CD4-positive, alpha-beta T cell treated with Interferon alpha-2 for 1 hour (primary cell): ENCODE measurements at places on chromosomes 11 and 22.

GRCh38 chr11:65549096-65549495, 9.1 kb downstream of the LTBP3 start:
- DNase-seq, result no peak

- no peak for DNase-seq
Measured at GRCh38 chr11:61893981-61894380, 2.6 kb upstream of the FADS3 start.

DNA sequence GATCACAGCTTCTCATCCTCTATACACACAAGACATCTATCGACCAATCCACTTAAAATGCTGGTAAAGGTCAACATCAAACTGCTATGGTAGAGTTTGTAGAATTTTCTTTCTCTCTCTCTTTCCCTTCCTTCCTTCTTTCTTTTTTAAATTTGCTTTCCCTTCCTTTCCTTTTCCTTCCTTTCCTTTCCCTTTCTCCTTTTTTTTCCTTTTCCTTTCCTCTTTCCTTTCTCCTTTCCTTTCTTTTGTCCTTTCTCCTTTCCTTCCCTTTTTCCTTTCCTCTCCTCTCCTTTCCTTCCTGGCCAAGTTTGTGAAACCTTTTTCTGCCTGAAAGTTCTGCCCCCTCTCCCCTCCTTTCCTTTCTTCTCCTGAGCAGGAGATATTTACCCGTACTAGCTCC, 3.1 kb downstream of the C11orf97 start:
- DNase-seq, result no peak

- DNase-seq, result no peak
Measured at GRCh38 chr11:102575012-102575411, 44.5 kb upstream of the MMP7 start.

DNA sequence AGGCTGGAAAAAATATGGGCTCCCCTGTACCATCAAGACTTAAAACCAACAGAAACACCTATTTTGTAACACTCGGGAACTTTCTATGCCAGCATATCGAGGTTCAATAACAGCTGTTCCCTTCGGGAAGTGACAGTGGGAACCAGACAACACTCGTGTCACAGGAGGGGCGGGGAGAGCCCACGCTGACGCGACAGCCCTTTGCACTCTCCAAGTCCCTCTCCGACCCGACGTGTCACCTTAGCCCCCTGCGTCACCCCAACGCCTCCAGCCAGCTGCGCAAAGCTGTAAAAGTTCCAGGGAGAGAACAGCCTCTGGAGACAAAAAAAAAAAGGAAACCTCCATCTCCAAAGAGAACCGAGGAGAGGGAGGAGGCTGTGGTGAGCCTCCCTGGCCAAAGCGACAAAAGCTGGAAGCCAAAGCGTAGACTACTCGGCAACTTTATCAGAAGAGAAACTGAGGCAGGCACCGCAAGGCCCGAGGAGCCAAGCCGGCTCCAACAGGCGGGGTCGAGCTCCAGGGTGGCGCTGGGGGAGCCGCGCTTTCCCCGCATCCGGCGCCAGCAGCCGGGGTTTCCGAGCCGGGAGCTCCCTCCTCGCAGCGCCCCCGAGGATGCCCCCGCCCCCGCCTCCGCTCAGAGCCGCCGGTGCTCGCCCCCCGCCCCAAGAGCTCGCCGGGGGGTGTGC, 751 bp downstream of the ARFGAP3 start:
- DNase-seq, result peak; percentile 50

GRCh38 chr11:45665933-45666647, 668 bp upstream of the CHST1 start:
- DNase-seq, result no peak

DNA sequence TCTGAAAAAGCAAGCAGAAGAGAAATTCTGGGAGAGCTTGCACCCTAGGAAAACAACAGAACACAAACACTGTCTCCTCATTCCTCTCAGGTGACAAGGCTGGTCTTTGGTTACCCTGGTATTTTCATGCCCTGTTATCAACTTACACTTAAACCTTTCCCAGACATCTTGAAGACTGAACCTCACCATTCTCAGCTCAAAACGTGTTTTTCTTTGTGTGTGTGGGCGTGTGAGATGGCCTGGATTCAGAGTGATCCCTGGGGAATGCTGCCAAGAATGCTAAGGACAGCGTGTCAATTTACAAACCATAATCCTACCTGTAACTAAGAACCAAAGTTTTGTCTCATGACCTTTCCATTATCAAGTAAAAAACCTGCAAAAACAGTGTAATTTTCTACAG, 33.3 kb downstream of the ELF5 start:
- DNase-seq, result no peak

DNA sequence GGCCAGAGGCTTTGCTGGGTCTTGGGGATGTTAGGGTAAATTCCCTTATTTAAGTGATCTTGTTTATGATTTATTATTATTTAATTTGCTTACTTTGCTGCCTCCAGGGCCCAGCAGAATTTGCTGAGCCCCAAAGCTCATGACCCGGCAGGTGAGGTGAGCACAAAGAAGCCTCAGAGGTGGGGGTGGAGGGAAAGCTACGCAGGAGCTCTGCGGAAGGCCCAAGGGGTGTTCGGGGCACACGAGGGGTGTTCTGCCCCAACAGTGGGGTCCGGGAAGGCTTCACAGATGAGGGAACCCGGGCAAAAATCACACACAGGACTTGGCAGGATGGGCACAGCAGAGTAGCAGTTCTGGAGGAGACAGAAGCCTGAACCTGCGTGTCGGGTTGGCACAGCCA, 6.7 kb upstream of the LINC01488 start:
- no peak for DNase-seq

- DNase-seq, result no peak
Measured at GRCh38 chr11:8786933-8787332, 104.3 kb downstream of the RPL27A start.

GRCh38 chr11:67027483-67027930, 4.6 kb downstream of the SYT12 start:
- DNase-seq, result no peak

- no peak for DNase-seq
Measured at GRCh38 chr22:49362211-49362839, 465.3 kb downstream of the BRD1 start.

DNA sequence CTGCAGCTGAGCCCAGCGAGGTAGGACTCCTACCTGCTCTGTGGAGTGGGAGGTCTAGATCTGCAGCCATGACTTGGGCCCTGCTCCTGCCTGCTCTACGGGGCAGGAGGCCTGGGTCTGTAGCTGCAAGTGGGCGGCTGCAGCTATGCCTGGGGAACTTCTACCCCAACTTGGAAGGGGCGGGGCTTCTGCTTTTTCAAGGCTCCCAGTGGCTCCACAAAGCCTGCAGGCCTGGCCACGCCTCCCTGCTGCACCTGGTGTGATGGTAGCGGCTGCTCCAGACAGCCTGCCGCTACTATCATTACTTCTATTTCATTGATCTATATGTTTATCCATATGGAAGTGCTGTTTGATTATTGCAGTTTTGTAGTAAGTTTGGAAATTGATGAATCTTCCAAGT, 121.2 kb downstream of the NELL1 start:
- DNase-seq, result no peak

DNA sequence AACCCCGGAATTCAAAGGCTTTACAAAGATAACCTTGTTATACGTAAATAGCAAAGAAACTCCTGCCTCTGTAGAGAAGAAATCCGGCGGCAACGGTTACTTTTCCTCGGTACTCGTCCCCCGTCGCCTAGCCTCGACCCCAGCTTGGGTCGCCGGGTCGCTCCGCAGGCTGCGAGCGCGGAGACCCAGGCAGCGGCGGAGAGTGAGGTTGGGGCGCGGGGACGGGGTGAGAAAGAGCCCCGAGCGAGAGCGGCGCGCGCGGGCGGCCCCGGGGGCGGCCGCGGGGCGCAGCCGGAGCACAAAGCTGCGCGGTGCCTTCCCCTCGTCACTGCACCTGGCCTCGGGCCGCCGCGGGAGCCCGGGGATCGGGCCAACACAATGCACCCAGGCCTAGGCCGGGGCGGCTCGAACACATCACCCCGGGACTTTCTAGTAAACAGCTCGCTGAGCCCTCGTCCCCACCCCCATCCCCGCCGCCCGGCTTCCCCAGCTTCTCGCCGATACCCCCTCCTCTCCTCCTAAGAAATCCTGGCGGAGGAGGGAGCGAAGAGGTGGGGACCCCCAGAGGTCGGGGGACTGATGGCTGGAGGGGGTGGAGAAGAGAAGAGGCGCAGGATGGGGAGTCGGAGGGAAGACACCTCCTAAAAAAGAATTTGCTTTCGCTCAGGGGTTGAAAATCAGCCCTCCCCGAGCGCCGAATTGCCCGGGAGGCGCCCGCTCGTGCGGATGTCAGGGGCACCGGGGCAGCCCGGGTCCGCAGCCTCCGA, 845 bp downstream of the MPPED2 start:
- peak; percentile 4 for DNase-seq

DNA sequence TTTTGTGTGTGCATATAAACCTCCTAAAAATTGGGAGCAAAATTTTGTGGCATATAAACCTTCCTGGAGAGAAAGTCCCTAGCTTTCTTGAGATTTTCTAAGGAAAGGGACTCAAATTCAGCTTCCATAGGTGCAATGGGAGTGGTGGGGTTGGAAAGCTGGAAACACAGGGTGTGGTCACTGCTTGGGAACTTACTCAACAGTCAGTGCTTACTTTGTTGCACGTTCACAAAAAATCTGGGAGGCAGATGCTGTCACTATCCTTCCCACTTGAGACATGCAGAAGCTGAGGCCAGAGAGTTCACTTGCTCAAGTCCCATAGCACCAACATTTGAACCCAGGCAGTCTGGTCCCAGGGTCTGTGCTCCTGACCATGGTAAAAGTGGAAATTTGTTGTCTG, 3.9 kb upstream of the CATSPERZ start:
- no peak for DNase-seq

DNA sequence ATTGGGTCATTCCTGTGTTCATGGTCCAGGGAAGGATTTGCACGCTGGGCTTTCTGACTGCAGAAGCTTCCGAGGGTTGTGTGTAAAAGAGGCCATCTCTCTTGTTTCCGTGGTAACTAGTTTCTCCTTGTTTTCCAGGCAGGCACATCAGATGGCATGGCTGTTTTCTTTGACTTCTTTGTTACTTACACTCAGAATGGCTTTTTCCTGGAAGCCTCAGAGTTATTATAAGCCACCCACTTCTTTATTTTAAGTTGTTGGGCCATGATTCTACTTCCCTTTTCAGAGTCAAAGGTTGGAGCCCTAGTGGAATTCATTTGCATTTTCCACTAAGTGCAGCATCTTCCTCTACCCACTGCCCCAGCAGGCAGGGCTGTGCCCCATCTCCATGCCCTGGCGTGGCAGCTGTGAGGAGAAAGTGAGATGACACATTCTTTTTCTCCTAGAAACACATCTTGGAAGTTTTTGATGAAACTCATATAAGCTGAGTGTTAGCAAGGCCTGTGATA, 94.9 kb downstream of the PRR5L start:
- peak; percentile 76 for DNase-seq

GRCh38 chr11:13143486-13144297, 133.9 kb upstream of the BMAL1 start:
- DNase-seq, result no peak

GRCh38 chr11:8149726-8150125, 19.1 kb downstream of the RIC3 start:
- no peak for DNase-seq

DNA sequence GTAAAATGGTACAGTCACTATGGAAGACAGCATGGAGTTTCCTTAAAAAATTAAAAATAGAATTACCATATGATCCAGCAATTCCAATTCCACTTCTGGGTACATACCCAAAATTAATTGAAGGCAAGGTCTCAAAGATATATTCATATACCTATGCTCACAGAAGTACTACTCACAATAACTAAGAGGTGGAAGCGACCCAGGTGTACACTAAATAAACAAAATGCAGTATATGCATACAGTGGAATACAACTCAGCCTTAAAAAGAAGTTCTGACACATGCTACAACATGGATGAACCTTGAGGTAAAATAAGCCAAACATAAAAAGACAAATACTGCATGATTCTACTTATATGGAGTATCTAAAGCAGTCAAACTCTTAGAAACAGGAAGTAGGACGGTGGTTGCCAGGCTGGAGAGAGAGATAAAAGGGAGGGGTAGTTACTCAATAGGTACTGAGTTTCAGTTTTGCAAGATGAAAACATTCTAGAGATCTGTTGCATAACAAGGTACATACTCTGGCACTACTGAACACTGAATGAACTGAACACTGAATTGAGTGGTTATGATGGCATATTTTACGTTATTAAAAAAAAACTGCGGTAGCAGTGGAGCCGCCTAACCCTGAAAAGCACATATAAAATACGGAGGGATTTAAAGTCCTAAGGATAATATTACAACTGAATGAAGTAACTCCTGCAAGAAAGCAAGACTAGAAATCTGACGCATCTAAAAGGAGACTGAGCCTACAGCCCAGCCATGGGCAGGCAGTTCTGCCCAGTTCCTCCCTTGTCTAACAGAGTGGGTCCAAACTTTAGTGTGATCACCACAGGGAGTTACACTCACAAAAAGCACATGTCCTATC, 12.8 kb downstream of the DGCR2 start:
- peak; percentile 71 for DNase-seq

DNA sequence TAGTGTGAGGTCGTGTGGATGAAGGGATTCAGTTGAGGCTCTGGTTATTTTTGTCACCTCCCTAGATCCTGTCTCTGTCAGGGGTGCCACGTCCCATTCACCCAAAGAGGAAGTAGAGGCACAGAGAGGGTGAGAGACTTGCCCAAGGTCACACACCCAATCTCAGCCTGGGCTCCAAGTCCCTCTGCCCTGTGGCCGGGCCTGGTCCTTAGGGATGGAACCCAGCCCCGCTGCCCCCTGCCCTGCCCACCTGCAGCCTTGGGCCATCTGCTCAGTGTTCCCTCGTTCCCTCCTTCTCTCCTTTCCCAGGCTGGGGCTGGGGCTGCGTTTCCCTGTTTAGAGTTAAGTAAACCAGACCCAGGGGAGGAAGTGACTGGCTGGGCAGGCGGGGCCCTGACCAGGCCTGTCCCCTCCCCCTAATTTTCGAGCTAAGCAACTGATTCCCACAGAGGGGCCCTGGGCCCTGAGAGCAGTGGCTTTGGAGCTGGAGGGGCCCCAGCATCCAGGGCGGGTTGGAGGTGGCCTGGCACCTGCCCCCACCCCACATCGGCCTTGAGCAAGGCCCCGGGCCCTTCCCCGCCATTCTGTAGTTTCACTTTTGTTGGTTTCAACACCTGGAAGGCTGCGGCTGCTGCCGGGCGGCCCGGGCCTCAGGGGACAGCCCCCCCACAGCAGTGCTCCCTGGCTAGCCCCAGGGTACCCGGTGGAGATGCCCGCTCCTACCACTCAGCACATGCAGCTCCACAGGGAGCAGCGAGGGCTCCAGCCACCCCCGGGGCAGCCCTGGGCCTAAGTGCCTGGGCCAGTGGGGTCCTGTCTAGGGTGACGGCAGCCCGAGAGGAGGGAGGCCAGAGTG, 1.5 kb downstream of the TCIRG1 start:
- DNase-seq, result peak; percentile 59

GRCh38 chr22:28771195-28771791, 1.2 kb upstream of the CCDC117 start:
- DNase-seq, result no peak

GRCh38 chr11:8313504-8314090, 49.9 kb upstream of the LMO1 start:
- DNase-seq, result no peak

- DNase-seq, result no peak
Measured at GRCh38 chr22:41177622-41178424, 27.3 kb upstream of the L3MBTL2 start.
